ENCODE measurements at places on chromosomes 16 and 17. TPM values are rescaled to one million over a fixed set of nuclear protein-coding genes. Genes with fewer than 3 reads are reported as not detected.
A peak's percentile ranks its signal among the peaks of the same experiment; 100 is the strongest.

DNA sequence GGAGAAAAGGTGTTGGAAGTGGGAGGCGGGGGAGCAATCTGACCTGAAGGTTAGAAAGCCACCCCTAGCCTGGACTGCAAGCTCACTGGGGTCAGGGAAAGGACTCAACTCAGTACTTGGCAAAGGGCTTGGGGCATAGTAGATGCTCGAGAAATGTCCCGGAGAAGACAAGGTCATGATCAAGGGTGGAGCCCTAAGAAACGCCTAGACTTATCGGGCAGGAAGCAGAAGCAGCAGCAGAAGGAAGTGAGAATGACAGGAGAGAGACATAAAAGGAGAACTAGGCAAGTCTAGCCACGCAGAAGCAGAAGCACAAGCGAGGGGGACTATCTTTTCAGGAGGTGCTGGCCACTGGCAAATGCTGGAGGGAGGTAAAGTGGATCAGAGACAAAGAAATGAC, 10.2 kb downstream of the COTL1 start:
- peaks cover 29% of the 10 kb centered on the region for H3K4me1 ChIP-seq

- no peaks in the 10 kb centered on the region for H3K27me3 ChIP-seq
- H3K4me3 ChIP-seq = no peak overlapping the region
- H3K27ac ChIP-seq = peak overlapping the region; percentile 65
- no peak for DNase-seq
- peaks cover 4% of the 10 kb centered on the region for H3K4me1 ChIP-seq
- no peaks in the 10 kb centered on the region for H3K36me3 ChIP-seq
Observed at GRCh38 chr17:72684405-72685020, 408.0 kb downstream of the SLC39A11 start.

WNT9B gene
- 2.0 TPM for total RNA-seq

NUPR1 gene
- 291 TPM for total RNA-seq

- no peaks in the 10 kb centered on the region for H3K27me3 ChIP-seq
- H3K36me3 ChIP-seq = peaks cover 25% of the 10 kb centered on the region
- no peak for DNase-seq
- H3K27ac ChIP-seq = peak overlapping the region; percentile 75
- H3K4me1 ChIP-seq = peaks cover 33% of the 10 kb centered on the region
- H3K4me3 ChIP-seq = no peak overlapping the region
Observed at GRCh38 chr16:27258241-27258734, 10.3 kb downstream of the NSMCE1 start.

SOST gene
- total RNA-seq = not detected

DNA sequence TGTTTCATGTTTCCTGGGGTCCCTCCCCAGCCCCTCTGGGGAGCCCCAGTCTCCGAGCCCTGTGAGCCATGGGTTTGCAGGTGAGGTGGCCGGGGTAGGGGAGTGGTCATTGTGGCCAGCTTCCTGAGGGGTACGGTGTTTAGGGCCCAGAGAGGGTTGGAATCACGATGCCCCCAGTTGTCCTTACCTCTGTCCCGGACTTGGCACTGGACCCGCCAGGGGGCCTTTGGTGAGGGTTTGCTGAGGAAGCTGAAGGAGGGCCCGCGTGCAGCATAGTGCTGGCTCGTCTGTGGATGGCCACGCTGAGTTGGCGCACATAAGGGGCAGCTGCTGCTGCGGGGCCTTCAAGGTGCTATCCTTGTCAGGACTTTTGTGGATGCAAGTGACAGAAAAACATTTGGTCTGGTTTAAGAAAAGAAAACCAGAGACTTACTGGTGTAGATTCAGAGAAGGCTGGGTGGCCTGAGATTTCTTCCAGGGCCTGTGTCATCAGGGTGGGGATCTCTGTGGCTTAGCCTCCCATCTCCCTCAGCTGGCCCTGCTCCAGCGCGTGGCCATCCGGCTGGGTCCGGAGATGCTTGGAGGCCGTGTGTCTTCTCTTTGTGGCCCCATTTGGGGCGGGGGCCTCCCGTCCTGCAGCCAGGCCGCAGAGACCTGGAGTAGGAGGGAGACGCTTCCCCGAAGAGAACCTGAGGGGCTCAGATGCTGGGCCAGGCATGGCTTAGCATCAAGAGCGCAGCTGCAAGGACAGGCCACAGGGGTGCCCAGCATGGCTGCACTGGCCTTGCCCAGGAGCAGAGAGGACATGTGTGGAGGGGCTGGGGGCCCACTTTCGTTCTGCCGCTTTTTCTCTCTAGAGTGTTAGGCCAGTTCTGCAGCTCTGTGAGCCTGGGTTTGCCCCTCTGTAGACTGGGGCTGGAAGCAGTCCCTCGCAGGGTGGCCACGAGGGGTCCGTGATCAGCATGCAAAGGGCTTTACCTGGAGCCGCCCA, 33.7 kb upstream of the NUDT16L1 start:
- H3K27me3 ChIP-seq = no peaks in the 10 kb centered on the region
- H3K36me3 ChIP-seq = peaks cover 46% of the 10 kb centered on the region
- H3K27ac ChIP-seq = peak overlapping the region; percentile 31
- no peak for DNase-seq
- no peak overlapping the region for H3K4me3 ChIP-seq

TCAP gene
- 5.3 TPM for total RNA-seq

HOXB9 gene
- not detected for total RNA-seq

CNP gene
- total RNA-seq = 51.1 TPM

ZPBP2 gene
- not detected for total RNA-seq

GRCh38 chr16:90009172-90009899, 9.9 kb downstream of the DBNDD1 start:
- H3K27ac ChIP-seq = no peak overlapping the region
- no peaks in the 10 kb centered on the region for H3K27me3 ChIP-seq
- H3K4me1 ChIP-seq = no peaks in the 10 kb centered on the region
- no peak for DNase-seq

- H3K27me3 ChIP-seq = no peaks in the 10 kb centered on the region
- DNase-seq = peak; percentile 85
- peaks cover 33% of the 10 kb centered on the region for H3K4me1 ChIP-seq
Observed at GRCh38 chr17:77735566-77736198, 222.8 kb upstream of the TNRC6C start.

CMTM2 gene
- 3.1 TPM for total RNA-seq

GRCh38 chr17:37037590-37038155, 88.9 kb downstream of the AATF start:
- H3K27ac ChIP-seq = no peak overlapping the region
- peaks cover 6% of the 10 kb centered on the region for H3K36me3 ChIP-seq
- H3K4me3 ChIP-seq = no peak overlapping the region
- H3K27me3 ChIP-seq = no peaks in the 10 kb centered on the region

Measured in upper lobe of right lung (tissue), 1 donor.